ENCODE measurements at places on chromosomes 3 and 15.

DNA sequence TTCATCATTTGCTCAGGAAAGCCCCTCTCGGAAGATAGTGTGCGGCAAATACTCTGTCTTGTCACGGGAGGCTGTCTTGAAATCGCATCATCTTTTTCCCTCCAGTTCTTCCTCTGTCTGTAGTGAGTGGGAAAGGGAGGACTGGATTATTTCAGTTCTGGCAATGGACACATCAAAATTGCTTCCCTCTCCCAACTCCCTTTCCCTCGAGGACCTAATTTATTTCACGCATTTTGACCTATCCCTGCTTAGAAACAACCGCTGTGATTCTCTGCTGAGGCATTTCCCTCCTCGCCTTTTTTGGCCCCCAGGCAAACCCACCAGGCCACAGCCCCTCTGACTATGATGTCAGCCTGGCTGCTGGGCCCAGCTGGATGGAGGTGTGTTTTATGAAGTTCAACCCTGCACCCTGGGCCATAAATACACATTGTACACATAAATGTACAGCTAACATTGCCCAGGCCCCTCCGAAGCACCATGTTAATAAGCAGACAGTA is 138.7 kb upstream of the LRTM1 start:
- DNase-seq: no peak

DNA sequence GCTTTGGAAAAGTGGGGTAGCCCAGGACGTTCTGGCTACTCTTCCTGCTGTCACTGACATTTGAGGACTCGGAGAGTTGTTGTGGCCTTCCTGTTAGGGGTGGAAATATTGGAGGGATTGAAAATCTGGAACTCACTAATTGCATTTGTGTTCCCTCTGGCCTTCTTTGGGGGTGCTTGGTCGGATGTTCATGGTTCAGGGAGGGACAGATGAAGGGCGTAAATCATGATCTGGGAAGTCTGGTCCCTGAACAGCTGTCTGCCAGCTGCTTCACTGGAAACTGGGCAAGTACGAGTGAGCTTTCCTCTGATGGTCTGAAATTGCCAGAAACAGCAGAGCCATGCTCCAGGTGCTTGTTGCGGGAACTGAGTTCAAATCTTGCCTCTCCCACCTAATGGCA is 327.8 kb upstream of the C2CD4B start:
- DNase-seq: no peak

- no peak for DNase-seq
Measured at GRCh38 chr15:69391046-69391757, 22.9 kb upstream of the KIF23 start.

GRCh38 chr15:69415381-69415780 is 1.2 kb downstream of the KIF23 start:
- peak; percentile 27 for DNase-seq

DNA sequence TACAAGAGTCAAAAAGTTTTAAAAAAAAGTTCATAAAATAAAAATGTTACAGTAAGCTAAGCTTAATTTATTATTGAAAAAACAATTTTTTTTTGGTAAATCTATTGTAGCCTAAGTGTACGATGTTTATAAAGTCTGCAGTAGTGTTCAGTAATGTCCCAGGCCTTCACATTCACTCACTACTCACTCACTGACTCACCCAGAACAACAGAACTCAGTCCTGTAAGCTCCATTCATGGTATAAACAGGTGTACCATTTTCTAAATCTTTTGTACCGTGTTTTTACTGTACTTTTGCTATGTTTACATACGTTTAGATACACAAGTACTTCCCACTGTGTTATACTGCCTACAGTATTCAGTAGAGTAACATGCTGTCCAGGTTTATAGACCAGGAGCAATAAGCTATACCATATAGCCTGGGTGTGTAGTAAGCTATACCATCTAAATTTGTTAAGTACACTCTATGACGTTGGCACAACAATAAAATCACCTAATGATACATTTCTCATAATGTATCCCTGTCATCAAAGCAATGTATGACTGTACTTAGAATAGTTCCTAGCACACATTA is 41.2 kb upstream of the ZDHHC23 start:
- no peak for DNase-seq

DNA sequence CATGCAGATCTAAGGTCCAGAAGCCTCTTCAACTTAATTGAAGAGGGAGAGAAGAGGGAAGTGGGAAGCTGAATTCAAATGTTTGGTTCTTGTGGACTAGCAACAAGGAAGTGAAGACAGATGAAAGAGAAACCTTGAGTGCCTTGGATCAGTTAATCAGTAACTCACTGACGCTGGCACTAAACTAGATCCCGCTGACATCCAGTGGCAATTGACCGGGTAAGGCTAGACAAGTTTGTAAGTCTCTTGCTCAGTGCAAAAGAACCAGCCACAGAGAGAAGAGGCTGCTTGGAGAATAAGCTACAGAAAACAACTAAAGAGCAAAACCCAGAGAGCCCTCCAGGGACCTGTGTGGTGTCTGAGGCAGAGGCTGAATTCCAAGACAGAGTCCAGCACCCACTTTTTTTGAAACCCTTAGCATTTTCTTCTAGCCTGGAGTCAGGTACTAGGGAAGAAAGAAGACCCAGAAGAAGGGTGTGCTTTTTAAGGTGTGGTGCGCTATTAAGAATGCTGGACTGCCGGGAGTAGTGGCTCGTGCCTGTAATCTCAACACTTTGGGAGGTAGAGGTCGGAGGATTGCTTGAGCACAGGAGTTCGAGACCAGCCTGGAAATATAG is 6.9 kb downstream of the PLCH1 start:
- DNase-seq: peak; percentile 54

DNA sequence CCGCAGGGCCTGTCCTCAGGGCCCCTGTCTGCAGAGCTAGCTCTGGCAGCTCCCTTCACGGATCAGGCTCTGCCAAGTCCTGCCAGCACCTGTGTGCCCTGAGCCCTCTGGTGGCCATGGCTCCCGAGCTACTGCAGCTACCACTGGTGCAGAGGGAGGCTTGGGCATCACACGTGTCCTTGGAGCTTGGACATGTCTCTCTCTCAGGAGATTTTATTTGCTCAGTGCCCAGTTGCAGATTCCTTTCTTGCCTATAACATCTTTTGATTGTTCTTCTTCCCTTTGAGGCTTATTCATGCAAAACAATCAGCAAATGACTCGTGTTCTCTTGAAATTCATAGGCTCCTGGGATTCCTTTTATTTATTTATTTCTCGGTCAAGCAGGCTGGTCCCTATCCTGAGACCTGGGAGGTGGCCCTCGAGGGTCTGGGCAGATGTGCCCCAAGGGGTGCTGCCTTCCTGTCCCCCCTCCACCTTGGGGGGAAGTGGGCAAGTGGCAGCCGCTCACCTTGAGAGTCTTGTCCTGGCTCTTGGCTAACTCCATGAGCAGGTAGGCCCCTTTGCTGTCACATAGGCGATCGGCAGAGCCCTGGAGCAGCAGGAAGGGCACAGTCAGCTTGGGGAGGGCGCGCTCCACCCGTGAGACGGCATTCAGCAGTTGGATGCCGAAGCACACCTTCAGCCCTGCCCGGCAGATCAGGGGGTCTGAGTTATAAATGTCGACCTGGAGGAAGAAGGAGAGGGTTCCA is 21.9 kb downstream of the ABTB1 start:
- DNase-seq: no peak

All from eye (tissue), 1 donor.